ENCODE measurements at places on chromosomes 11 and 22.

DNA sequence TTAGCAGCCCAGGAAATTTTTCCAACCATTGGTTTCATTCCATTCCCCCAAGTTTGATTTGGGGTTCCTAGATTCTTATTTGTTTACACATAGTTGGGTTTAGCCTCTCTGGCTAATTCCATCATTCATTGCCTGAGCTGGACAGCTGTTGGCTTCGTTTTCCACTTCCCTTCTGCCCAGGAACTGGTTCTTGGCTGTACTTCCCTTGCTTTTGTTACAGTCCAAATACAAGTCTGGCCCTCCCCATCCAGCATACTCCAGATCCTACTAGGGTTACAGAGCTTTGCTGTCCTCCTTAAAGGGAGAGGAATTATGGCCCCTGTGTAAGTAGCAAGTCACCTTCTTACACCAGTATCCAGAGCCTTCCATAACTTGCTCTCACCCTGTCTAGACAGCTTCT lies 356.3 kb downstream of the FAT3 start:
- no peak for DNase-seq

DNA sequence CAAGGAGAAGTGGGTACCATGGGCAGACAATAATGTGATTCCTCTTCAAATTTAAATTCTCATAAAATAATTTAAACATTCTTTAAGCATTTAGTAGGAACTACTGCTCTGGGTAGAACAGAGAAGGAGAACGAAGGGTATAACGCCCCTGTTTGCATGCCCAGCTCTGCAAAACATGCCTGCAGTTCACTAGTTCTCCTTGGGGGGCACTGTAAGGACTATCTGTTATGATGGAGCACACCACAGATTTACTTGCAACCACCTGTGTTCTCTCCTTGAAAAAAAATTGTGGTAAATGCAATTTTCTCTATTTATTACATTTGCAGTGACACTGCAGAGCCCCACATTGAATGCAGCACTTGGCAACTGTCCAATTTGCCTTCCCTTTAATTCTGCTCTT lies 100.3 kb downstream of the GUCY1A2 start:
- DNase-seq: no peak

- DNase-seq: no peak
Observed at GRCh38 chr11:111176603-111177002, 68.9 kb upstream of the POU2AF2 start.

DNA sequence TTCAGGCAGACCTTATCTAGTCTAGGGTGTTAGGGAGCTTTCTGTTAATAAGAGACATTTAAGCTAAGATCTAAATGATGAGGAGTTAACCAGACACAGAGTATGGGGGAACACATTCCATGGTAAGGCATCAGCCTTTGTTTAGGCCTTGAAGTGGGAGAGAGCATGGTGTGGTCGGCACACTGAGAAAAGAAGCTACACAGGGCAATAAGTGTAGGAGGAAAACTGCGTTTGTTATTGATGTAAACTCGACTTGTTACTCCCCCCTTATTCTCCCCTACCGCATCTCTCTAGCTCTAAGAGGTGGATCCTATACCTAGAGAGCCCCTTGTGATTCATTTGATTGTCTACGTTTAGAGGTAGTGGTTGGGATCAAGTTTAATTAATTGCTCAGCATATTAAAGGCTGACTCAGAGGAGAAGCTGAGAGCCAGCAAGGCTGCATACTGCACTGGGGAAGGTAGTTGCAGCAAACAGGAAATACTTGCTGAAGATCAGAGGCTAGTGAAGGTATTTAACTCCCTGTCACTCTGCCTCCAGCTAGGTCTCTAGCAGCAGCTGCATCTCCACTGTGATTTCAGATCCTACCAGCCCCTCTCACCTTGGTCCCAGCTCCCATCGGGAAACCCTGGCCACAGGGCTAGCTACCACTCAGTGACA lies 86.8 kb upstream of the TEAD1 start:
- no peak for DNase-seq

GRCh38 chr22:20254975-20255946 lies 12.9 kb downstream of the RTN4R start:
- DNase-seq: no peak

GRCh38 chr11:88164320-88164719 lies 10.9 kb downstream of the RAB38 start:
- DNase-seq: no peak

DNA sequence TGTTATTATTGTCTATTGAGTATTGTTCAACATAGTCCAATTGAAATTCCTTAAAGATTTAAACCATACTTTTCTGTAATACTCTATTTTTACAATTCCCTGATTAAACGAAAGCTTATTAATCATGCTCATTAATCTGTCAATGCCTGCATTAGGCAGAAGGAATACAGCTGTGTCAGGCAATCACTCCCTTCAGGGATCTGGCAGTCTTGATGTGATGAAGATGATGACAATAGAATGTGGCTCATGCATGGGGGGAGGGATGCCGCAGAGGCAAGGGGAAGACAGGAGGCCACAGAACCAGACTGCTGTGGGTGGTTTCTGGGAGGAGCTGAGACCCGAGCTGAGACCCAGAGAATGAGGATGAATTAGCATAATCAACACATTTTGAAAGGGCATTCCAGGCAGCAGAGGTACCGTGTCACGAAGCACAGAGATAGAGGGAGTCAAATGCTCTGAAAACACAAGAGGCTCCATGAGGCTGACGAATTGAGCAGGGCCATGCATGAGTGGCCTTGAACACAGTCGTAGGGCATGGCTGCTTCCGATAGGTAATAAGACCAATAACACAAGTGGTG lies 1075.5 kb downstream of the OPCML start:
- DNase-seq: no peak

- no peak for DNase-seq
Observed at GRCh38 chr11:97756571-97757335, 1264.0 kb upstream of the CNTN5 start.

DNA sequence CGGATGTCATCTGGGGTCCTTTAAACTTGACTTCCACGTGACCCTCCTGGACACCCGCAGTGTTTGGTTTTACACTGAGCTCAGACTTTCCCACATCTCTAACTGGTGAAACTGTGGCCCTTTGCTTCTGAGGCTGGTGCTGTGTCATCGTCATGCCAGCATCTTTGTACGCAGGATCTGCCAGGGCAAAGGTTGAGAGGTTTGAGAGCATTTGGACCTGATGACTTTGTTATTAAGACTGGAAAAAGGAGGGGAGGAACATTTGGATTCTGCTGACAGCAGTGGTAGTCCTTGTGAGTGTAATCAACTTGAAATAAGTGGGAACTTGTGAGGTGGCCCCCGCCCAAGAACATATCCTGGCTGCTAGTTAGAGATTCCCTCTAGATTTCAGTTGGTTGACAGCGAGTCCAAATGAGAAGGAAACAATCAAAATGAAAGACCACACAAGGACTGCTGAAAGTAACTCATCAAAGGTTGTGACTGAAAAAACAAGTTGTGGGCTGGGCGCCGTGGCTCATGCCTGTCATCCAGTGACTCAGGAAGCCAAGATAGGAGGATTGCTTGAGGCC lies 102.5 kb downstream of the KIAA1671 start:
- DNase-seq: peak; percentile 47

GRCh38 chr22:20749453-20749852 lies 24.5 kb upstream of the SERPIND1 start:
- no peak for DNase-seq

DNA sequence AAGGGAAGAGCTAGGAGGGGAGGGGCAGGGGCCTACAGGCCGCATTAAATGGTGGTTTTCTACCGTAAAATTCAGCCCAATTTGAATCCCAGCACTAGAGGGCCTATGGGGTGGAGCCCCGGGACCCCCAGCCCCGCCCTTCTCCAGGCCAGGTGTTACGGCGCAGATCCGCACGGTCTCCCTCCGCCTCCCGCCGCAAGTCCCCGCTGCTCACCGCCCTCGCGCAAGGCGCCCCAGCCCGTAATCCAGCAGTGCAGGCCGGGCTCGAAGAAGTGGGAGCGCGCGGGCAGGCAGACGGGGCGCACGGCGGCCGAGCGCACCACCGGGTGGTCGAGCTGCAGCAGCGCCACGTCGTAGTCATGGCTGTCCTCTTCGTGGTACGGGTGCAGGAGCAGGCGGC lies 17.3 kb downstream of the KCTD17 start:
- DNase-seq: no peak

GRCh38 chr11:62141111-62142042 lies 17.6 kb downstream of the INCENP start:
- no peak for DNase-seq

DNA sequence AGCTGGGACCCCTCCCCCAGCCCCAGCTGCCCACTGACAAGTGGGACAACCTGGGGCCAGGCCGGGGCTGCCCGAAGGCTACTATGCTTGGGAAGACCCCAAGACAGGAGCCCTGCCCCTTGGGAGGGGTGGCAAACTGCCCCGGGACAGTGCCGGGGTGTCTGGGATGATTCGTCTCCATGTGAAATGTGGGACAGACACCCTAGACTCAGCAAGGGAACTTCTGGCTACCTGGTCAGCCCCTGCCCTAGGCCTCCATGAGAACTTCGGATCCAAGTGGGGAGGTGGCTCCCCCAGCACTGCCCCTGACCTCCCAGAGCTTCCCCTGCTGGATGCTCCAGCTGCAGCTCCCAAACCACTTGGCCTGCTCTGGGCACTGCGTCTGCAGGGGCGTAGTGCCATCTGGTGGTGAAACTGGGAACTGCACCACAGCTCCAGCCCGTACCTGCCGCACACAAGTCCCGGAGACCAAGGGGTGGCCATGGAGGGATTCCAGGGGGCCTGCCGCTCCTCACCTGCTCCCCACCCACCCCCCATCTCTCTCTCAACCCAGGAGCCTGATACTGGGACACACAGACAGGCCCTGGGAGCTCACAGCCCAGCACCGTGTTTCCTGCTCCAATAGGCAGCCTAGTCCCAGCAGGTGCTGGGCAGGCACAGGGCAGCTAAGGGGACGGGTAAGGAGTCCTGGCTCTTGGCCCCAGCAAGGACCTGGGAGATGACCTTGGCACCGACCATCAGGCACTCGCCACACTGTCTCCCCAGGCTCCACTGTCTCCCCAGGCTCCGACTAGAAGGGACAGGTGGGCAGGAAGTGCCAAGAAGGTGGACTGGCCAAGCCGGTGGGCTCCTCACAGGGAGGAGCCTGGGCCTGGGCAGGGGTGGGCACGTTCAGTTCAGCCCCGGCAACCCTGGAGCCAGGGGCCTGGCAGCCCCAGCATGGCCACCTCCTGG lies 194.1 kb downstream of the IGLL1 start:
- peak; percentile 85 for DNase-seq

- DNase-seq: no peak
Observed at GRCh38 chr11:85626496-85626895, 648 bp downstream of the DLG2 start.

DNA sequence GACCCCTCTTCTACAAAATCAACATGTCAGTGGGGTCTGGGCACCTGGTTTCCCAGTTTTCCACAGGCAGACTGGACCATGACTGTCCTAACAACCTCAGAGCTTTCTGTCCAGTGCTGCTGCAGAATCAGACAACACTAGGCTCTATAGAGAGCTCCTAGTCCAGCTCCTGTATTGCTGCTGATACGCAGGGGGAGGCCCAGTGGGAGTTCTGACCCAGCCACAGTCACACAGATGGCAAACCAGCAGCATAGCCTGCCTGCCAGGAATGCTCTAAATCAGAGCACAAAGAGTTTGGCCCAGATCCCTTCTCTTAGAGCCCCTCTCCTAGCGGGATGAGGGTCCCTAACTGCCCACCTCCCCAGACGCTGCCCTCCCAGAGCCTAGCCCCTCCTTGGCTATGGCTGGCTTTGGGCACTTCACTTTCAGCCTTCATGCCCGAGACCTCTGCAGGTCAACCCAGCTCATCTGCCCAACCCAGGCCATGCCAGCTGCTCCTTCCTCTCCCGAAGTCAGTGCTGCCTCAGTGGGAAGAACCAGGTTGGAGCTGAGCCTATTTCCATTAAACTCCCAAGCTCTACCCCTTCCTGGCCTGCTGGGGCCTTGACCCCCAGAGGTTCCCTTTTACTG lies 15.8 kb upstream of the SLCO2B1 start:
- no peak for DNase-seq

GRCh38 chr11:132312701-132313111 lies 942.3 kb downstream of the NTM start:
- no peak for DNase-seq

DNA sequence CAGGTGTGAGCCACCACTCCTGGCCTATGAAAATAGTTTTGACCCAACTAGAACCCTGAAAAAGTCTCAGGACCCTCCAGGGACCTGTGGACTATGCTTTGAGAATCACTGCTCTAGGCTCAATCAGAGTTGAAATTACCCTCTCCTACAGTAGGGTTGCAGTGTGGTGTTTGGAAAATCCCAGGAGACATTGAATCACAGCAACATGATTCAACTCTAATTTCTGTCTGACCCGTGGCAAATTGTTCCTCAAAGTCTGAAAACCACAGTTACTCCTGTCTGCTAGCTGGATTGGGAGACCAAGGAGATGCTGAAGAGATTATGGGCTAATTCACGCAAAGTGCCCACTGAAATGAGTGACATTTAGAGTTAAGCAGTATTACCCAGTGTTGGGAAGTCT lies 5.4 kb upstream of the MTMR3 start:
- DNase-seq: no peak

Measured in activated CD8-positive, alpha-beta T cell treated with anti-CD3 and anti-CD28 coated beads, Interleukin-2, amount 10 ng/mL, durations not matched to agents 7 days and 5 days (primary cell).